ENCODE measurements at places on chromosomes 1 and 21.

DNA sequence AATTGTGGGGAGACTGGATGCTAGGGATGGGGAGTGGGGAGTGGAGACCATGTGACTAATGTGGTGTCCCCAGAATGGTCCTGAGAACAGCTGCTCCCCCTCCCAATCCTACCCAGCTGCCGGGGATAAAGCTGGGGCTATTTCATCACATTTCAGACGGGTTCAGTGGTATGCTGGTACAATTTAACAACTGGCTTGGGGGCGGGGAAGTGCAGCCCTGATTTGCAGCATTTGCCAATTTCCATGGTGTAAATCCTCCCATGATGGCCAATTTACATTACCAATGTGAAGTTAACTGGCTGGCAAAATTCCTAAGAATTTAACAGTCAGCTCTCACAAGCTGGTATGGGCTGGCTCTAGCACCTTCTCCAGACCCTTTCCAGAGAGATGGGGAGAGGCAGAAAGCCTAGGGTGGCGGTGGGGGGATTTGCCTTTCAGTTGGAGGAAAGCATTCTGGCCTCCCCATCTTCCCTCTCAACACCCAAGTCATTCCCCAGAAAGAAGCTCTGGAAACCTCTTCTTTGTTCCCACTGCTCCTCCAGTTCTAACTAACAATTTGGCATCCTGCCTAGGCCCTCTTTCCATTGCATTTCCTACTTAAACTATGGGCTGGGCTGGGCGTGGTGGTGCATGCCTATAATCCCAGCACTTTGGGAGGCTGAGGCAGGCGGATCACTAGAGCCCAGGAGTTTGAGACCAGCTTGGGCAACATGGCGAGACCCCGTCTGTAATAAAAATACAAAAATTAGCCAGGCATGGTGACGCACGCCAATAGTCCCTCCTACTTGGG, 11.3 kb upstream of the ADGRB2 start:
- DNase-seq, result no peak

DNA sequence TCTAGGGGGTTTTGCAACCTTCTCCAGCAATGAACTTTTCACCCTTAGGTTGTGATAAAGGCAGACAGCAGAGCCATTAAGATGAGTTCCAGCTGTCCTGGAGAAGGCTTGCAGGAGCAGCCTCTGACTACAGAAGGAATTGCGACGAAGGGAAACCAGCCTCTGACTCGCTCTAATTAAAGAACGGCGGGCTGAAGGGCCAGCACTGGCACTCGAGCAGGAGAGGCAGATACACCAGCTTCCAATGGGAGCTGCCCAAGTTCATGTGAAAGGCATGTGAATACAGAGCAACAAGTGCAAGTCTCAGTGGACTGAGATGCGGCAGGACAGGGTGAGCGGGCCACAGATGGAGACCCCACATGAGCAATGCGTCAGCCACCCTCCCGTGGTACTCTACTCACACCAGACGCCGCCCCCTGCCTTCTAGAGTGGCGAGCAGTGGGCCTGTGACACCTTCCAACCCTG, 15.7 kb downstream of the RCC2 start:
- DNase-seq, result peak; percentile 46

GRCh38 chr1:201496296-201496690, 10.6 kb downstream of the CSRP1 start:
- DNase-seq, result no peak

DNA sequence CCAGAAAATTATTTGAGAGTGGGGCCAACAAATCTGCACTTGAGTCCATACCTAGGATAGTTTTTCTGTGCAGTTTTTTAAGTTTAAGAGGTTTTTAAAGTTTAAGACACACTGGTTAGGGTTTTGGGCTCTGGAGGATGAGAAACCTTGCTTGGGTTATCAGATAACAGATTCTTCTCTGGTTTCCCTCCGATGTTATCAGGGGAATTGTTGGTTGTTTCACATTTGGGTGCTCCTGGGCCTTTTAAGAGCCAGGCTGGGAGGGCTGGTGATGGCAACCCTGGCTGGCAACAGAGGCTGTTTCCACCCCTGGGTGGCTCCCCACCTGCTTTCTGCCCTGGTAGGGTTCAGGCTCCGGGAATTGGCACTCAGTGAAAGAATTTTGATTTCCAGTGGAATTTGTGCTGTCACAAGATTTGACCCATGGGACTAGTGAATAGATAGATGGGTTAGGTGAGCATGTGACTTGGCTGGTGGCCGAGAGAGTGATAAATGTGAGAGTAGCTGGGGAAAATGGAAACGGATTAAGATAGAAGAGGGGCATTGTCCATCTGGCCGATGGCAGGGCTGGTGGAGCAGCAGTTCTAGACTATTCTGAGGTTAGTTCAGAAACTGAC, 14.8 kb downstream of the VANGL1 start:
- DNase-seq, result no peak

GRCh38 chr1:212313616-212314015, 28.4 kb downstream of the PPP2R5A start:
- peak; percentile 89 for DNase-seq

DNA sequence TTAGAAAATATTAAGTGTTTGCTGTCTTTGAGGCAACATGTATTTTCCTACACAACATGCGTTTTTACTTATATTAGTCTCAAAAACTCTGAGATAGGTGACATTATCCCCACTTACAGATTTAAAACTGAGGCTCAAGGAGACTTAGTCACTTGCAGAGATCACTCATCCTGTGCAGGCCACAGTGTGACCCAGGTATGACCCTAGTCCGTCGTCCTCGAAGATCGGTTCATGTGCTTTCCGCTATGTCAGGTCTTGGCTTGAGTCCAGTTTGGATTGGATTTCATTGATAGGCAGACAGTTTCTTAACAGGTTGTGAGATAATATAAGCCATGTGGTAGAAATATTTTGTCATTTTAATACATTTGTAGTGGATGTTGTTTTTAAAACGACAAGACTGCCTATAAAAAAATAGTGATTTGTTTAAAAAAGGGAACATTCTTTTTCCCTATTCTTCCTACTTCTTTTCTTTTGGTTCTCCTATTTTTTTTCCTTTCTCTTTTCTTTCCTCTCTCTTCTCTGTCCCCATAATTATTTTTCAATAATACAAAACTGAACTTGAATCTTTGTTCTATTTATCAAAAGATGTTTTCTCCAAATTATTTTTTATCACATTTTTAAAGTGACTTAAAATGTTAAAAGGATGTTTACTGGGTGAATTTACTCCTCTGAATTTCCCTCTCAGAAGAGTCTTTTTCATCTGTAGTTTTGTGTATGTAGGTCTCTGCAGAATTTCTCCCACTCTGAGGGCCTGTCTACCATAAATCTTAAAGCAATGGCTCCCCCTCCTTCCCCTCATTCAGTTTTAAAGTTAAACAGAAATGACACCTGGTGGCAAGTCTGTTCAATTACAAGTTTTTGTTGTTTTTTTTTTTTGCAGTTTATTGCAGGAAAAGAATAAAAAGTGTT, 81.8 kb downstream of the PHTF1 start:
- peak; percentile 59 for DNase-seq

- DNase-seq, result peak; percentile 35
Measured at GRCh38 chr1:41274752-41275545, 32.8 kb upstream of the SCMH1 start.

DNA sequence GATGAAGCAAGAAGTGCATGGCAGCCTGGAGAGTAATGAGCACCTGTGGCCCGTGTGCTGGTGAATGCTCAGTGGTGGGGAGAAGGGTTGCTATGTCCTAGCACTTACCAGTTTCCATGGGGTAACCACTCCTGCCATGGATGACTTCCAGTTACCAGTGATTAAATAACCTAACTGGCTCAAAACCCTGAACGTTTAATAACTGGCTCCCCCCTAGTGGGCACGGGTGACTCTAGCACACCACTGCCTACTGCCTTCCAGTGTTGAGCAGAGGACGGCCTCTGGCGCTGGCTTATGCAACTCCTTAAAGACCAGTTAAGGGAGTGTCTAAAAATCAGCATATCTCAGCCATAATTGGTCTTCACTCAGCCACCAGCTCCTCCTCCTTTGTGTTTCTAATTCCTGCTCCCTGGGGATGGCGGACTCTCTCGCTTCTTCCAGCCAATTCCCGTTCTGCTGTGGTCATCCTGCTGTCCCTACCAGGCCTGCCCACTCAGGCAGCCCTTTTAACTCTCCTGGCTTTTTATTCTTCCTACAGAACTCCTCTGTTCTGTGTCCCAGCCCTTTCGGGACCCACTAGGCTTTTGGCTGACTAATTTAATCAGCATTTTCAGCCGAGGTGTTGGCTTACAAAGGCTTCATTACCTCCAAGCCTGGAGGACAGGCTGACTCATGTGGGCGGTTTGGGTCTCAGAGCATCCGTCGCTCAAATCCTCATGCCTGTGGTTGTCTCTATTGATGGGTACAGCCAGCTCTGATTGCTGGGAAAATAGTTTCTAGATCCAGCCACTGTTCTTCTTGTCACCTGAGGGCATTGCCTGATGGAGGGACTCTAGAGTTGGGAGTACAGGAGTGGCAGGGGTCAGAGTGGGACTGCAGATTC, 332.4 kb downstream of the CAMTA1 start:
- peak; percentile 92 for DNase-seq

DNA sequence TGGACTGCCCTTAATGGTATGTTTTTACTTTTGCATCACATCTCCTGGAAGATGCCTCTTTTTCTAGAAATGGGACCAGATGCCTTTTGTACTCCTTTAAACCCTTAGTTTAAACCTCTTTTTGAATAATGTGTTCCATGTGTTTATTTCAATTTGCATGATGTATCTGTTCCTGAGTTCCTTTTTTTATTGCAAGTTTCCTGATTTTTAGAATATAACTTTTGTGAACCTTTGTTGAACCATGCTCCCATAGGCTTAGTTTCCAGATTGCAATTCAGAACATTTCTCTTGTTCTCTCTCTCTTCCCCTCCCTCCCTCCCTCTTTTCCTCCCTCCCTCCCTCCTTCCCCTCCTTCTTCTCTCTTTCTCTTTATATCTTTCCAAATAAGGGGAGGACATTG, 81.9 kb downstream of the RGL1 start:
- no peak for DNase-seq

DNA sequence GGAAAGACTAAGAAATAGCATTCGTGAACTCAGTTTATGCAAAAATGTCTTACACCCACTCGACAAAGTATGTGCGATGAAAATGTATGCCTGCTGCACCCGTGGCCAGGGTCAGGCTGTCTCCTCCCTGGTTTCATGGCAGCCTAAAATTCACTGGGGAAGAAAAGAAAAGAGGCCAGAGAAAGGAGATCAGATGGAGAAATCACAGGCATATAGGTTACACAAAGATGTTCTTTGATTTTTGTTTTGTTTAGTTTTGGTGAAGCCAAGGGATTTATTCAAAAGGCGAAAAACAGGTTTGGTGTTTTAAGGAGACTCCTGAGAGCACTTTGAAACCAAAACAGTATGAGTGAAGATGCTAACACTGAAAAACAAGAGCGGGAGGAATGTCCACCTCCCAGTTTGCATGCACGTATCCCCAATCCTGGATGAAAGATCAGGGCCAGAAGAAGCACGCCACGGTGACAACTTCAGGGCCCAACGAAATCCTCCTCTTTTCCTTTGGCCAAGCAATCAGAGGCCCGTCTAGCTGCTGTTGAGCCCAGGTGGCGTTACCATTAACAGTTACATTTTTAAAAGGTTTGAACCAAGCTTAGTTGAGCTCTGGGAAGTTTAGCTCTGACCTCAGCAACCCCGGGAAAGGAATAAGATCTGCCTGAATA, 992 bp upstream of the SSX2IP start:
- DNase-seq, result no peak

DNA sequence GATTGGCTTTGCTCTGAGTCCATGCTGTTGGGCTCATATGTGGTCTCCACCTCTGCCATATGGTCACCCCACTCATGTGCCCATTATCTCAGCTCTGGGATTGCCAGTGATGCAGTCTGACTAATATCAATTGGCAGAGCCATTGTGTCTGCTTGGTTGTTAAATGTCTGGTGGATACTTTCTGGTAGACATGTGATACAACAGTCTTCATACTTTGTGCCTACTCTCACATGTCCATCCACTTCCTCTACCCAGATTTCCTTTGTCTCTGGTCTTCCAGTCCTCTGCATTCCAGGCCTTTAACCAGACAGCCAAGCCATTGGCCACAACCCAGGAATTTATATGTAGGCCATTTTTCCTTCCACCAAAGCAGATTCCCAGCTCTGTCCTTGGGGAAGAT, 30.8 kb upstream of the DIPK1A start:
- peak; percentile 34 for DNase-seq

- no peak for DNase-seq
Measured at GRCh38 chr1:30934613-30935012, 26.1 kb upstream of the SDC3 start.

- no peak for DNase-seq
Measured at GRCh38 chr1:228348708-228349467, 57.7 kb downstream of the TRIM11 start.

- DNase-seq, result no peak
Measured at GRCh38 chr1:8643542-8644536, 173.6 kb downstream of the RERE start.

DNA sequence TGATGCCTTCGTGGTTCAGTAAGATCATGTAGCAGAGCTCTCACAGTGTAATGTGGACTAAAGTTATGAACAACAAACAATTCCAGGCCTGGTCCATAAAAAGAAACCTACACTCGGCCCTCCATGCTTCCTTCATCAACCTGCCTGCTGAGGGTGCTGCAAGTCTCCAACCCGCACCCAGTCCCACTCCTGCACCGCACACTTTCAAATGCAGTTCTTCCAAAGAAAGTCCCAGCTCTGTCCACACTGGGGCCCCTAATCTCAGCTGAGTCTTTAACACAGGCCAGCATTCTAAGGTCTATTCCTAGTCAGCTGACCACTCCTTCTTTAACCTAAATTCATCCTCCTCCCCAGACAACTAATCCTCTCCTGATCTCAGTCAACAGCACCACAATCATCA, 71.5 kb upstream of the NR5A2 start:
- no peak for DNase-seq

- peak; percentile 59 for DNase-seq
Measured at GRCh38 chr1:34263406-34263805, 86.7 kb downstream of the C1orf94 start.

GRCh38 chr1:201693890-201694607, 134.9 kb upstream of the IPO9 start:
- no peak for DNase-seq
